ENCODE measurements at places on chromosomes 2 and 18.

DNA sequence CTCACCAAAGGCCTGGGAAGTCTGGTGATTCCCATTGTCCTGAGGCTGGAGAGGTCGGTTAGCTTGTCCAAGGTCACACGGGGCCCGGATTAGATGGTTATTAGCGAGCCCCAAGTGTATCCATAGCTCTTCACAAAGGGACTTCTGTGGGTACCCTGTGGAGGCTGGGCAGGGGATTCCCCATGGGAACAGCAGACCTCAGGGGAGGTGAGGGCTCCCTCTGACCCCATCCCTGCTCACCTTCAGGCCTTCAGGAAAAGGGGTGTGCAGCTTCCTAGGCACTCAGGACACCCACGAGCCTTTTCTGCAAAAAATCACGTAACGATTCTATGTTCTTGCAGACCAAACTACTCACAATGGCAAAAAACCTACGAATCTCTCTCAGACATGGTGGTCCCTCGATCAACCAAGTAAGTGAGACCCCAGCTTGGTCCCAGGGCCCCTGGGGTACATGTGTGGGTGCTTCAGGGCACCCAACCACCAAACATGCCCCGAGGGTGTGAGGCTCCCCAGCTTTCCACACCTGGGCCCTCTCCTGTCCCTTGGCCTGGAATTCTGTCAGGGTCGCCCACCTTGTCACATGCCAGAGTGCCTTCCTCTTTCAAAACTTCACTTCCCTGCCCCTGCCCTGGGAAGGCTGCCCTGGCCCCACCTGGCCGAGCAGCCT lies 40.3 kb downstream of the PDIA6 start:
- DNase-seq = no peak

- DNase-seq = no peak
Observed at GRCh38 chr18:27995770-27996502, 181.0 kb downstream of the CDH2 start.

- no peak for DNase-seq
Observed at GRCh38 chr2:108979461-108979860, 9.6 kb downstream of the EDAR start.

- DNase-seq = no peak
Observed at GRCh38 chr2:59791004-59791618, 762.3 kb downstream of the BCL11A start.

GRCh38 chr18:11112286-11112685 lies 37.1 kb downstream of the PIEZO2 start:
- no peak for DNase-seq

GRCh38 chr18:36650906-36651305 lies 177.9 kb downstream of the TPGS2 start:
- no peak for DNase-seq

GRCh38 chr18:63234841-63235240 lies 84.7 kb downstream of the BCL2 start:
- no peak for DNase-seq
